ENCODE measurements at places on chromosomes 3 and 15.

GRCh38 chr3:170585937-170586310, at the start of gene SLC7A14:
Gene SLC7A14, minus strand, starts transcription at chr3:170586075. Its CDS starts 59,139 bp downstream, at chr3:170526936.
- DNase-seq: no peak

DNA sequence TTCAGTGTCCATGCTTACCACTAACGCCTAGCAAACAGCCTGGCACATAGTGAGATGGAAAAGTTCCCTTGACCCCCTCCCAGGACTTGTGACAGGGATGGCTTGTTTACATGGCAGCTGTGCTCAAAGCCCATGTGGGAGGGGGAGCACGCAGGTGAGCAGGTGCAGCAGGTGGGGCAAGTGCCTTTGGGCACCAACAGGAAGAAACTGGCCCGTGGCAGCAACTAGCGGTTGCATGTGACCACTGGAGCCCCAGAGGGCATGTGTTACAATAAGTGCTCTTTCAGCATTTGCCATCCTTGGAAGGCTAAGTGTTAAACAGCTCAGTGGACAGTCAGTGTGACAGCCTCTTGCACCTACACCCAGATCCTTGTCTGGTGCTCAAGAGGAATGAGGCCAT, 734.6 kb downstream of the TUSC7 start:
- no peak for DNase-seq

- no peak for DNase-seq
Observed at GRCh38 chr15:97893967-97894366, 66.5 kb upstream of the ARRDC4 start.

GRCh38 chr15:88223084-88223483, 33.5 kb downstream of the NTRK3 start:
- no peak for DNase-seq
